ENCODE measurements at places on chromosomes 5 and 9.

DNA sequence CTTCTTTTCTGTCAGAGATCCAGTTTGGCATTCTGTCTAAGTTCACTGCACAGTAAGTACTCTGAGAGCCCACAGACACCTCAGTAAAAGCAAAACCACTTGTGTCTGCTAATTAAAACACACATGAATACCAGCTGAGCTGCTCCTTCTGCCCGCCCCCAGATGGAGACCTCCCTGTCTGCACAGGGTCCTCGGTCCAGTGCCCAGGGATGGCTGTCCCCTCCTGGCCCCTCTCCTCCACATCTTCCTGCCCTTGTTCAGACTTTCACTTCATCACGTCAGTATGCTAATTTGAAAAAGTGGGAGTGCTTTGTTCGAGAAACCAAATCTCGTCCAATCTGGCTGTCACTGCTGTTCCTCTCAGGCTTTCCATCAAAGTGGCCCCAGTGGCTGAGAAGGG, 43.5 kb downstream of the LIX1 start:
- no peak for DNase-seq

- DNase-seq = no peak
These were observed 134.9 kb downstream of the ATG10 start for GRCh38 chr5:82106756-82107155.

GRCh38 chr5:122907276-122907675, 61.9 kb downstream of the SNX24 start:
- no peak for DNase-seq

DNA sequence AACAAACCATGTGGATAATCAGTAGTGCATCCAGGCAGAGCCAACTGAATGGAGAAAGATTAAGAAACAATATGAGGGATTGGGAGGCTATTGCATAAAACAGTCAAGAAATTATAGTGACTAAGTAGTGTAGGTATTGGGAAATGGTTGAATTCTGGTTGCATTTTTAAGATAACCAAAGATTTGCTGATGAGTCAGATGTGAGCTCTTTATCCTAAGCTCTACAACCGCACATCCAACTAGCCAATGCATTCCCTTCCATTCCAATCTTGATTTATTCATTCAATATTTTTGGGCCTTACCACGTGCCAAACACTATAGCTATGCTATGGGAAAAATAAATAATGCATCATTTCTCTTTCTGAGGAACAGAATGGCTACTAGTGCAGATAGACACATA, 524.5 kb upstream of the RGMB start:
- no peak for DNase-seq

GRCh38 chr9:35237311-35237710, 75.5 kb downstream of the UNC13B start:
- no peak for DNase-seq

- no peak for DNase-seq
These were observed 136.1 kb downstream of the UGCG start for GRCh38 chr9:112032743-112033142.

DNA sequence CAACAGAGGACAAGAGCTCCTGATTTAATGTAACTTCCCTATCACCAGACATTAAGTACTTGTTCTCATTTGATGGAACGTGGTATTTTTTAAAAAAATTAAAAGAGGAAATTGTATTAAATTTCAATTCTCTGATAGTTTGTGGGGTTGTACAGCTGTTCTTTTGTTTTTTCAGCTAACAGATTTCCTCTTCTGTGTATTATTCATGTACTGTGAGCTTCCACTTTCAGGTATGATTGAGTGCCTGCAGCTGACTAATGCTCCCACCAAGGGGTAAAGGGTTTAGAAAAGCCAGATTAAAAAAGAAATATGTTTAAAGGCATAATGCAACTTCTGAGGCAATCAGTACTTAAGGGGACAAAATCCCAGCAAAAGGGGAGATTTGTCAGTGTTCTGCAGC, 117.7 kb upstream of the ACTBL2 start:
- DNase-seq = no peak

DNA sequence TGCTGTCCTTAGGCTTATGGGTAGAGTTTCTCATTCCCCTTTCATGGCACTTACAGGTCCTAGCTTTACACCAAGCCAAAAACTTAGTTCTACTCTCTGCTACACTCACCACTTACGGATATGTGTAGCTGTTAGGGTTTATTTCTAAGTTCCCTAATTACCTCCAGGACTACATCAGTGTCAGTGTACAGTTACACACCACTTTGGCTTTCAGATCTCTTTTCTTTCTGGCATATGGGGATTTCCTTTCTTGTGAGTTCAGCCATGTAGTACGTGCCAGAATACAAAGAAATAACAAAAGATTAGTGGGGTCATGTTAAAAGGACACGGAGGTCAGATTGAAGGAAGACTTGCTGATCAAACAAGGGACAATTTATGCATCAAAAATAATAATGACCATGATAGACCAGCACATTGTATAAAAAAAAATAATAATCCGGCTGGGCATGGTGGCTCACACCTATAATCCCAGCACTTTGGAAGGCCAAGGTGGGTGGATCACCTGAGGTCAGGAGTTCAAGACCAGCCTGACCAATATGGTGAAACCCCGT, 41.8 kb downstream of the LYRM7 start:
- no peak for DNase-seq

DNA sequence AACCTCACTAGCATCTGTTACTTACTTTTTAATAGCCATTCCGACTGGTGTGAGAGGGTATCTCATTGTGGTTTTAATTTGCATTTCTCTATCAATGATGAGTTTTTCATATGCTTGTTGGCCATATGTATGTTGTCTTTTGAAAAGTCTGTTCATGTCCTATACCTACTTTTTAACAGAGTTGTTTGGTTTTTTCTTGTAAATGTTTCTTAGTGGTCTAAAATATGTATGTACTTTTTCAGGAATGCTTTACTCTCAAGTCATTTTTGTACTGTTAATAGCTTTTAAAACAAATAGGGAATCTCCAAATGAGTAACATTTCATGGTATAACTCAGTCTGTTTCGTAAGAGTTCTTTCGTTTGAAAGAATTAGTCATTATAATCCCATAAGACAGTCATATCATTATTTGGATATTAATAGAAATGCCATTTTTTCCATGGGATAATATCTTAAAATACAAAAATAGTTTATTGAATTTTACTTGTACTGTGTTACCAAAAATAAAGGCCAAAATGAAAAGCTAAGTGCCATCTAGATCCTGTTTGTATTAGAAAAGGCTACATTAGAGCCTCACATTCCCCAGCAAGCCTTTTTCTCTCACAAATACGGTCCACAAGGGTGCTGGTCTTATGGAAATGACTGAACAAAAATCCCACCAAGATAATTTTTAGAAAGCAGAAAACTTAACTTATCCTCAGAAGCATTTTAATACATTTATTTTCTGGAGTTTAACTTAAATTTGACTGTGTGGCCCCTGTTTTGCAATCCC, 247.7 kb downstream of the PJA2 start:
- DNase-seq = no peak

DNA sequence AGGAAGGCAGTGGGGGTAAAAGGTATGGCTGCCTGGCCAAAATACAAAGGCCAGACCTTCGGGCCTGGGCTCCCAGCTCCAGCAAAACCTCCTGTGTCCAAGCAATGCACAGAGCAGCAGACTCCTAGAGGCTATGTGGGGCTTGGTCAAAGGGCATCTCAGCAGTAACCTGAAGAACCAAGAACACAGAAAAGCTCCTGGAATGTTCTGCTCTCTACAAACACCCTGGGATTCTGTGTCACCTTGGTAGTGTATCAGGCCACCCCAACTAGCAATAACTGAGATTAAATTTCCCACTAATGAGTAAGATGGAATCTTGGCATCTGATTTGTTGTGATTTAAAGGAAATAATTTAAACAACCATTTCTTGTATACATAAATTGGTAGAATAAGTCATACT, 158.6 kb downstream of the GLIS3 start:
- DNase-seq = no peak

- no peak for DNase-seq
These were observed 134.6 kb downstream of the EDIL3 start for GRCh38 chr5:84249918-84250630.

Data from stimulated activated CD8-positive, alpha-beta memory T cell treated with anti-CD3 and anti-CD28 coated beads, Interleukin-2, amount 100 ng/mL, for 48 hours (primary cell).